Right renal pelvis (tissue), 4 donors: ENCODE measurements at places on chromosomes 7 and 10.

- no peak for DNase-seq
These were observed 175.9 kb downstream of the ZMYND11 start for GRCh38 chr10:310976-311639.

DNA sequence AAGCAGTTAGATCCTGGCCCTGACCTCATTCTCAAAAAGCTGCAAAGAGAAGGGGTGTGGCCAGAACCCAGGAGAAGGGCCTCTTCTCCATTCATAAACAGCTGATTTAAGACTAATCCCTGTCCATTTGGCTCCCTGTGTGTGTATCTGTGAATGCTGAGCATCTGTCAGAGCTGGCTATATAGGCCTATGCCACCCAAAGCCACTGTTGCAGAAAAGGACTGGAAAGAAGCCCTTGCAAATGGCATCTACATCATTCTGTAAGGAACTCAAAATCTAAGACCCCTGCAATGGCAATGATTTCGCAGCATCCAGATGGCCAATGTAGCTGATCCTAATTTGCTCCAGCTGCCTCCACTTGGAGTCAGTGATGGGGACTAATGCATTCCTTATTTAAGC is 384.5 kb downstream of the KCNMA1 start:
- no peak for DNase-seq

GRCh38 chr10:73956476-73957359 is 41.2 kb upstream of the VCL start:
- no peak for DNase-seq

DNA sequence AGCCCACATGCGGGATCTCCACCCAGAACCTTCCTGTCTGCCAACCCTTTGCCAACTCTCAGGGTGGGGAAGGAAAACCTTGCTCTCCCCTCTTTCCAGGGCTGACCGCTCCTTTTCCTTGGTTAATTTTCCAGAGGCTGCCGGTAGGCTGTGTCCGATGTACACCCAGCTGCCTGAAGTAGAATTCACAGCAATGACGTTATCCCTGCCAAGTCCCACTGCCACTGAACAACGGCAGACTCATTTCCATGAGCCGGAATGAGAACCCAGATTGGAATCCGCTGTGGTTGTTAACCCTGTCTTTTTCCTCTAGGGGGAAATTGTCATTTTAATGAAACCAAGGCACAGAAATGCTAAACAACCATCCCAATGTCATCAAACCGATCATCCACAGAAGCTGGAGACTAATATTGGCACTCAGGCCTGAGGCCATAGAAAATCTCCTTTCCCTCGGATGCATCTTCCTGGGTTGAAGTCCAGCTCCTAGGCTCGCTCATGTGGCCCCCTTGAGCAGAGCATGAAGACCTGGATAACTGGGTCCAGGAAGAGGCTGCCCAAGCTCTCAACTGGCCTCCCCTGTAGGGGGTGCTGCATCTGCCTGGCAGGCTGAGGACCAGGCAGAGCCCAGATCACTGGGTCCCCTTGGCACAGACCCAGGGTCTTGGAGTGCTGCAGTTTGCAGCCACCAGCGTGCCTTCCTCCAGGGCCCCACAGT is 30.4 kb downstream of the KLRG2 start:
- DNase-seq = no peak

DNA sequence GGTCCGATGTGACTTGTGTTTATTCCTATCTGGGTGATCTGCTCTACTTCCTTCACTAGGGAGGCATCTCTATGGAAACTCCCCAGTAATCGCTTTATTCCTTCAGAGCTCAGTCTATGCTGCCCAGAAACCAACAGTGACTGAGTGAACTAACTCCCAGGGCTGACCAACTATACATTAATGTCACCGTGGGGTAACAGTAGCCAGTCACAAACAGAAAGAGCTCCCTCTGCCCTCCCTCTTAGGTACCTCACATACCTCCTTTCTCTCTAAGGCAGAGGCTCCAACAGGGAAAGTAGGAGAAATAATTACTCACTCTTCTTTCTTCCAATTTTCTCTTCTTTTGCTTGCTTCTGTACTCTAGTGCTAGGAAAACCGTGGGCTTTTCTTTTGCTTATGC is 855.0 kb downstream of the REEP3 start:
- no peak for DNase-seq

DNA sequence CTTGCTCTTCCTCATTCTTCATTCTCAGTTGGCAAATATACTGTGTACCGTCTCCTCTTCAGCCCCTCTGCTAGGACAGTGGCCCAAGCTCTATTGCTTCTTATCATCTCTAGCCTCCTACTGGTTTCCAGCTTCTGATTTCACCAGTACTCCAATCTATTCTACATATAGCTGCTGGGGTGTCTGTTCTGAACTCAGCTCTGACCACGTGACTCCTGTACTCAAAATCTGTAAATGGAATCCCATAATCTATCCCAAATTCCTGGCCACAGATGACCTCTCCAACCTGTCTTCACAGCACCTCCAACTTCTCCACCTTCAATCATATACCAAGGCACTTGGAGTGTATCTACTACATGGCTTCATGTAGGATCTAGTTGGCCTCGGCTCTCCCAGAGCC is 152.9 kb downstream of the NRCAM start:
- no peak for DNase-seq

DNA sequence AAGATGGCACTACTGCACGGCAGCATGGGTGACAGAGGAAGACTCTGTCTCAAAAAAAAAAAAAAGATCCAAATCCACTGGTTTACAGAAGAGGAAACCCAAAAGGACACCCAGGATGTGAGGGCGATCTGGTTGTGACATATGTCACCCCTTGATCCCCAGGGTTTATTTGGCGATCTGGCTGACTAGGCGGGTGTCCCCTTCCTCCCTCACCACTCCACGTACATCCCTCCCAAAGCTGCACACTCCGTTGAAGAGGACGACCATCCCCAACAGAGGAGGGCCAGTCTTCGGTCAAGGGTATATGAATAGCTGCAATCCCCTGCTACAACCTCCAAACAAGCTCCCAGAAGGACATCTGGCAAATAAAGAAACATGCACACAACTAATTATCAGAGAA is 111.6 kb downstream of the HTR5A start:
- no peak for DNase-seq

DNA sequence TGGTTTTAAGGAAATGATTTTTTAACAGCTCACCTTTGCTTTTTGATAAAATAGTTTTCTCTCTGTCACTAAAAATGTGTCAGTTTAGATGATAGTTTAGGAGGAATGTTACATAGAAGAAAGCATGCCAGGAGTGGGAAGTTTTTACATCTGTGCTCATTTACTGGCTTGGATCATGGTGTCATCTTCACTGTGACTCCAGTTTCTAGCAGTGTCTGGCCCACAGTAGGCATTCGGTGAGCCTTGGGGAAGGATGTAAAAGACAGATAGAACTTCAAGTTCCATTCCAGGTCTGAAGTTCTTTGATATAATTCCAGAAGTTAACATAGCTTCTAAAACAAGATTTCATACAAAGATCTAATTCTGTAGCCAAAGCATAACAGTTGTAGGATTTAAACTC is 259.2 kb downstream of the BICC1 start:
- no peak for DNase-seq

- no peak for DNase-seq
These were observed 465.7 kb downstream of the AUTS2 start for GRCh38 chr7:70063927-70064326.
